Activated CD8-positive, alpha-beta memory T cell treated with anti-CD3 and anti-CD28 coated beads, Interleukin-2, amount 10 ng/mL, durations not matched to agents 7 days and 5 days (primary cell): ENCODE measurements at places on chromosomes 6 and 20. TPM values are rescaled to one million over a fixed set of nuclear protein-coding genes. Genes with fewer than 3 reads are reported as not detected.

The DEF6 gene
- 194 TPM for total RNA-seq

- H3K27ac ChIP-seq = no peak overlapping the region
- no peak for DNase-seq
- no peaks in the 10 kb centered on the region for H3K27me3 ChIP-seq
- H3K36me3 ChIP-seq = no peaks in the 10 kb centered on the region
These were observed 71.9 kb downstream of the TCP11 start for GRCh38 chr6:35069262-35069661.

DNA sequence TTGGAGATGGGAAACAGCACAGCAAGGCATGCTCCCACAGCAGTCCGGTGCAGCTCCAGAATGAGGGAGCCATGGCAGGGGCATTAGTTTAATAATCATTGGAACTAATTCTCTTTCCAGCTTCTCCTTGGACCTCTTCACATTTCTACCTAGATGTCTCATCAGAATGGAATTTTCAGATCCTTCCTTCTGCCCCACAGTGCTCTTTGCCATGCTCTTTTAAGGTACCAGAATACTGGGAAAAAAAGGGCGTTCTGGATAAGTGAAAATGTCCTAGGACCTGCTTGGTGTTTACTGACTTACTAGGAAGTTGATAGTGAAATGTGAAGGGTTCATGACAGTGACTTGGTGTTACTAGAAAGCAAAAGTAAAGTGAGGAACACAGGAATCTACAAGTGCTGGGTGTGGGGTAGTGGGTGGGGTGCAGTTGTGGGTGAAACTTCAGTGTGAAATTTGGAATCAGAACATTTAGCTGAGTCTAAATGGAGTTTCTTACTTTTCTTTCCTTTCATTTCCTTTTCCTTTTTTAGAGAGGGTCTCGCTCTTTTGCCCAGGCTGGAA, 207.1 kb downstream of the ARID1B start:
- H3K36me3 ChIP-seq = no peaks in the 10 kb centered on the region
- peaks cover 42% of the 10 kb centered on the region for H3K4me1 ChIP-seq
- H3K4me3 ChIP-seq = no peak overlapping the region
- no peak overlapping the region for H3K27ac ChIP-seq

- H3K36me3 ChIP-seq = no peaks in the 10 kb centered on the region
- DNase-seq = no peak
- H3K4me3 ChIP-seq = no peak overlapping the region
- H3K27ac ChIP-seq = no peak overlapping the region
These were observed 47.9 kb downstream of the FKBP1C start for GRCh38 chr6:63259153-63259552.

The PRR18 gene
- not detected for total RNA-seq

GRCh38 chr20:46464451-46464850, 48.9 kb downstream of the ZNF334 start:
- no peak overlapping the region for H3K27ac ChIP-seq
- no peak for DNase-seq
- H3K4me1 ChIP-seq = no peaks in the 10 kb centered on the region
- no peak overlapping the region for H3K4me3 ChIP-seq

DNA sequence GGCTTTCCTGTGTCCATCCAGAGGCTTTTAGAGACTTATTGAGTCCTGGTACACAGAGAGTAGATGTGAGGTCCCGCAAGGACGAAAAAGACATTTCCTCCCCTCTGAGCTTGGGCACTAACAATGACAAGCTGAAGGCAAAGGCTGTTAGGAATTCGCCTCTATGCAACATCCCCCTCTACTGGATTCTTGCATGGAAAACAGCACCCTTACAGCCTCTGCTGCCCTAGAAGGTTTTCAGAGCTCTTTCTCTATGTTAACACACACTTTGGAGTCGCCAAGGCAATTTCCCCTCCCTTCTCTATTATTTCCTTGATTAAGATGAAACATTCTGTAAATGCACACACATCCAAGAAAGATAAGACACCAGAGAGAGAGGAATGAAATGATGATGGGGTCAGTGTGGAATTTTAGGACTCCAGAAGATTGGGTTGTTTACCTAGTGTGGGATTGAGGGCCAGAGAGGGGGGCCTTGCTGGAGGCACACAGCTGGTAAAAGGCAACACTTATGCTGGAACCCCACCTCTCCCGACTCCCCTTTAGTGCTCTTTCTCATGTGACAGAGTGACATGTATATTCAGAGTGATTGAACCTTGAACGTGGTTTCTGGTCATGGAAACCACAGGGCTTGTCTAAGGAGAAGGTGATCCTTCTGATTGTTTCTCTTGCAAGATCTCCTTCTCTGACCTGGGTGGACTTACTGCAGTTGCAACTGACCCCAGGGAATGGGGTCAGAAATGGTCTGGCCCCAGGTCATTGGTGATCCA, 300.7 kb downstream of the CLIC5 start:
- H3K27ac ChIP-seq = peak overlapping the region; percentile 71
- no peak overlapping the region for H3K4me3 ChIP-seq
- peak; percentile 71 for DNase-seq
- H3K36me3 ChIP-seq = no peaks in the 10 kb centered on the region
- H3K27me3 ChIP-seq = no peaks in the 10 kb centered on the region
